ENCODE measurements at places on chromosomes 13 and 19. TPM values are rescaled to one million over a fixed set of nuclear protein-coding genes. Genes with fewer than 3 reads are reported as not detected.

DNA sequence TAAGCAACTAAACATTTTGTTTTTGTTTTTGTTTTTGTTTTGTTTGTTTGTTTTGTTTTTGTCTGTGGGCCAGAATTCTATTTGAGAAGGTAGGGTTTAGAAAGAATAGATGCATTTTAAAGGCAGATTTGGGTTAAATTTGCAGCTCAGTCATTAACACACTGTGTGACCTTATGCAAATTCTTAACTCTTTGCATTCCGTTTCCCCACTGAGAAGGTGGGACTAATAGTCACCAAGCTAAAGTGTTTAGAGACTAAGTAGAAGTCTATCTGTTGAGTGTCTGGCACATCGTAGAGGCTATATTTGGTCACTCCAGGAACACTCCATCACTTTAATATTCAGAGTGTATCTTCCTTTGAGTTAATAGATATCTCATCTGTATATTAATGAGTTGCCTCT lies 87.1 kb downstream of the CCNA1 start:
- H3K36me3 ChIP-seq = no peaks in the 10 kb centered on the region
- no peaks in the 10 kb centered on the region for H3K27me3 ChIP-seq
- DNase-seq = no peak
- no peaks in the 10 kb centered on the region for H3K4me1 ChIP-seq

DNA sequence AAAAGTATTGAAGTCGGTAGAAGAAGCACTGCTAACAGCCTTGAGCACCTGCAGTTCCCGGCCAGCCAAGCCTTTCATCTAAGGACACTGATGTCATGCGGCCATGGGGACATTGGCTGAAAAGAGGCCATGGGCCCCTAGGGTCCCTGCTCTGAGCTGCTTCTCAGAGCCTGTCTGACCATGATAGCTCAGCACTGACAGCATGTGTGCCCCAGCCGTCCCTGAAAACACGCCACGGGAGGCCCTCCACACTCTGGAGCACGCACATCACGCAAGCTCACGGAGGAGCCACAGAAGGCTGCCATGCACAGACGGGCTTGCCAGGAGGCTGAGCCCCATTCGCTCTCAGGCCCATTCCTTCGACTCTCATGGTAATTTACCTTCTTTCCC lies 51.8 kb downstream of the MLLT1 start:
- H3K27me3 ChIP-seq = no peaks in the 10 kb centered on the region
- H3K27ac ChIP-seq = no peak overlapping the region
- H3K4me3 ChIP-seq = no peak overlapping the region
- H3K4me1 ChIP-seq = peaks cover 8% of the 10 kb centered on the region

GRCh38 chr19:18340990-18341868 lies 831 bp downstream of the PGPEP1 start:
- H3K27me3 ChIP-seq = no peaks in the 10 kb centered on the region
- H3K36me3 ChIP-seq = no peaks in the 10 kb centered on the region
- DNase-seq = peak; percentile 63
- peaks cover 6% of the 10 kb centered on the region for H3K4me1 ChIP-seq

- no peaks in the 10 kb centered on the region for H3K4me1 ChIP-seq
- H3K27ac ChIP-seq = no peak overlapping the region
- H3K4me3 ChIP-seq = no peak overlapping the region
Observed at GRCh38 chr13:95570016-95570415, 17.5 kb downstream of the CLDN10 start.

GRCh38 chr19:51064534-51065220 lies at the start of gene KLK13:
KLK13 (minus strand) TSS chr19:51065092; CDS start chr19:51065067, 25 bp downstream.
- no peaks in the 10 kb centered on the region for H3K36me3 ChIP-seq
- no peaks in the 10 kb centered on the region for H3K27me3 ChIP-seq
- peak; percentile 66 for DNase-seq

DNA sequence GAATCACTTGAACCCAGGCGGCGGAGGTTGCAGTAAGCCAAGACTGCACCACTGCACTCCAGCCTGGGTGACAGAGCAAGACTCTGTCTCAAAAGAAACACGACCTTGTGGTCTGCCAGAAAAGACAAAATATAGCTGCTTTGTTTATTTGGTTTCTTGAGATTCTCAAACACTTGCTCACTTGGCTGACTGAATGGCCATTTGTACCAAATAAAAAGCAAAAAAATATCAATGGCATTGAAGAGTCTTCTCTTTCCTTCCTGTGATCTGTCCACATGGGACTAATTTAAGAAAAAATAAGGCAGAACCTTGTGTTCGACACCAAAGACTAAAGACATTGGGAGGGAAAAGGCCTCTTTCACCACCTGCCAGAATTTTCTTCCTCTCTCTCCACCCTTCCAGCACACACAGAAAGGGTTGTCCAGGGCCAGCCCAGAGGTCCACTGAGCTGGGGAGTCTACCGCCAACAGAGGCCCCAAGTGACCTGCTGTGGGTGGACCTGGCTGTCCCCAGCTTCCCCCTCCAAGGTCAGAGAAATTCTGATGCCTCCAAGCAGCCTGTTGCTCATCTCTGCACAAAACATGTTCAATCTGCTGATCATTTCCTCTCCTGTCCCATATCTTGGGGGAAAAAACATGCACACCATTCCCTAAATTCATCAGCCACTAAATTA lies 5.9 kb downstream of the BRME1 start:
- H3K27ac ChIP-seq = no peak overlapping the region
- H3K4me1 ChIP-seq = no peaks in the 10 kb centered on the region
- H3K4me3 ChIP-seq = no peak overlapping the region
- no peak for DNase-seq
- H3K27me3 ChIP-seq = no peaks in the 10 kb centered on the region

DNA sequence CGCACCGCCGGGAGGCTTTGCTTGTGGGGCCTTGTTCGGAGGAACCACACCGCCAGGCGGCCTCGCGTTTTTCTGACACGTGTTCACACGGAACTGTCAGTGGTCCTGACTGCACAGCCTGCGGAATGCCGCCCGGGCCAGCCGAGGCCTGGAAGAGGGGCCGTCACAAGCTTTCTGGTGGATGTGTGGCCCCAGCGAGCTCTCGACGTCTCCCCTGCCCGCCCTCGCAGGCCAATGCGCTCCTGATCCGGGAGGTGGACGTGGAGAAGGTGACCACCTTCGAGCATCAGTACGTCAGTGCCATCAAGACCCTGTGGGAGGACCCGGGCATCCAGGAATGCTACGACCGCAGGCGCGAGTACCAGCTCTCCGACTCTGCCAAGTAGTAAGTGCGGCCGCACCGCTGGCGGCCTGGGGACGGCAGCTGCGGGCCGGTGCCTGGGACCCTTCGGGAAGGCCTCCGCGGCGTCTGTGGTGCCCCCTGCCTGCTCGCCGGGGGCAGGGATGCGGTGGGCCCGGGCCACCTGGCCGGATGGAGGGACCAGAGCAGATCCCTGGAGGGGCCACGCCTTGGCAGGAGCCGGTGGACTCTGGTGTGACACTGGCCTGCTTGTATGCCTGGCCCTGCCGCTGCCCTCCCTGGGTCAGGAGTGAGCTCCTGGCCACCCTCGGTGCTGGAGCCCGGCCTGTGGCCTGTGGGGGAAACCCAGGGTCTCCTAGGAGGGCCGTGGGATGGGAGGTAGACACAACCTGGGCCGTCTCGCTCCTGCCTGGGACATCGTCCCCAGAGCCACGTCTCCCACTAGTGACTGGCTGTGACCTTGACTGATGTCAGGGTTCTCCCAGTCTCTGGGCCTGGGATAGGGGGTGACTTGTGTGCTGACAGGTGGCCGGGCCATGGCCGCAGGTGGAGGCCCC lies 19.2 kb downstream of the GNA11 start:
- H3K36me3 ChIP-seq = no peaks in the 10 kb centered on the region
- no peak overlapping the region for H3K4me3 ChIP-seq
- DNase-seq = no peak
- H3K27me3 ChIP-seq = no peaks in the 10 kb centered on the region

DNA sequence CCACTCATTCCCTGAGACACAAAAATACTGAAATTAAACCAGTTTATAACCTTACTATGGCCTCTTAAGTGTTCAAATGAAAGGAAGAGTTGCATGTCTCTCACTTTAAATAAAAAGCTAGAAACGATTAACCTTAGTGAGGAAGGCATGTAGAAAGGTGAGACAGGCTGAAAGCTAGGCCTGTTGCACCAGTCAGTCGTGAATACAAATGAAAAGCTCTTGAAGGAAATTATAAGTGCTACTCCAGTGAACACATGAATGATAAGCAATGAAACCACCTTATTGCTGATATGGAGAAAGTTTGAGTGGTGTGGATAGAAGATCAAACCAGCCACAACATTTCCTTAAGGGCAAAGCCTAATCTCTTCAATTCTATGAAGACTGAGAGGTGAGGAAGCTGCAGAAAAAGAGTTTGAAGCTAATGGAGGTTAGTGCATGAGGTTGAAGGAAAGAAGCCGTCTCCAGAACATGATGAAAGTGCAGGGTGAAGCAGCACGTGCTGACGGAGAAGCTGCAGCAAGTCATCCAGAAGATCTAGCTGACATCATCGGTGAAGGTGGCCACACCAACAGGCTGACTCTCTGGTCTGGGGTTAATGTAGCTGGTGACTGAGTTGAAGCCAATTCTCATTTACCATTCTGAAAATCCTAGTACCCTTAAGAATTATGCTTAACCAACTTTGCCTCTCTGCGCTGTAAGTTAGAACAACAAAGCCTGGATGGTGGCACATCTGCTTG lies 94.5 kb upstream of the TEX29 start:
- DNase-seq = no peak
- H3K27ac ChIP-seq = no peak overlapping the region
- peaks cover 4% of the 10 kb centered on the region for H3K4me1 ChIP-seq

DNA sequence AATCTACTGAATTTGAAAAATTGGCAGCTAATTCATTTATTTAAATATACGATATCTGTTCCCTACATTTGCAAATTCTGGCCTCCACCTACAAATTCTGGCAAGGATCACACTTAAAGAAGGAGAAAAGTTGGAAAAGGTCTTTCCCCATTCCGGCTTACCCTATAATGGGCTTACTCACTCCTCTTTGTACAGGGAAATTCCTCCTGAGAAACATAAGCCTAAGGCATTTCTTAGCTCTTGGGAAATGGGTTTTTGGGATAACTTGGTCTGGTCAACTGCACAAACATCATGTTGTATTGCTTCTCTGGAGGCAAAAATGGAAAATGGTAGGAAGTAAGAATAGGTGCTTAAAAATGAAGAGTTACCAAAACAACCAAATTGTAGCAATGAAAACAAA lies 25.5 kb downstream of the KCTD12 start:
- no peaks in the 10 kb centered on the region for H3K27me3 ChIP-seq
- no peak overlapping the region for H3K27ac ChIP-seq
- no peaks in the 10 kb centered on the region for H3K36me3 ChIP-seq
- no peak overlapping the region for H3K4me3 ChIP-seq

DNA sequence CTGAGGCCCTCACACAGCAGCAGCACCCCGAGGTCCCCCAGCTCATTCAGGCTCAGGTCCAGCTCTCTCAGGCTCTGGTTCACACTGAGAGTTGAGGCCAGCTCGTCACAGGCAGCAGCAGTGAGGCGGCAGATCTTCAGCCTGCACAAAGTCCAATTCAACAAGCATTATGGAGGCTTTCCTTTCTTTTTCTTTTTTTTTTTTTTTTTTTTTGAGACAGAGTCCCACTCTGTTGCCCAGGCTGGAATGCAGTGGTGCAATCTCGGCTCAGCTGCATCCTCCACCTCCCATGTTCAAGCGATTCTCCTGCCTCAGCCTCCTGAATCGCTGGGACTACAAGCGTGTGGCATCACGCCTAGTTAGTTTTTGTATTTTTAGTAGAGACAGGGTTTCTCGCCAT lies 22.9 kb downstream of the NLRP12 start:
- DNase-seq = no peak
- no peaks in the 10 kb centered on the region for H3K27me3 ChIP-seq
- H3K4me1 ChIP-seq = no peaks in the 10 kb centered on the region

DNA sequence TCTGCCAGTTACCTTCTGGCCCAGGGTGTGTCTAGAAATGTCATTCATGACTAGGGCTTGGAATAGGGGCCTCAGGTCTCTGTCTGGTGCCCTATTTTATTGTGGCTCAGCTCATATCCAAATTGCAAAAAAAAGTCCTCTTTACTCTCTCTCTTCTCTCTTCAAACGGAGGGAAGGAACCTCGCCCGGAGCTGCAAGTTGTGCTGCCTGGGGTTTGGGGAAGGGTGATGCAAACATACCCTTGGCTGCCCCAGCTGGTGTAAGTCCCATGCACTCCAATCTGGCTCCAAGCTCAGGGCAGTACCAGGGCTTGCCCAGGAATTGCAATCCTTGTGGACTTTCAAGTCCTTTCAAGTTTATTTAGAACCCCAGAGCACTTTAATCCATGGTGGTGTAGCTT lies 549.6 kb downstream of the PCDH17 start:
- DNase-seq = no peak
- no peak overlapping the region for H3K4me3 ChIP-seq
- no peaks in the 10 kb centered on the region for H3K36me3 ChIP-seq
- H3K4me1 ChIP-seq = no peaks in the 10 kb centered on the region

GRCh38 chr19:18141031-18141430 lies 11.9 kb upstream of the PIK3R2 start:
- H3K4me3 ChIP-seq = no peak overlapping the region
- no peaks in the 10 kb centered on the region for H3K36me3 ChIP-seq
- no peak overlapping the region for H3K27ac ChIP-seq

- no peaks in the 10 kb centered on the region for H3K27me3 ChIP-seq
- H3K4me1 ChIP-seq = no peaks in the 10 kb centered on the region
- no peaks in the 10 kb centered on the region for H3K36me3 ChIP-seq
- no peak for DNase-seq
Observed at GRCh38 chr19:38448225-38448624, 14.7 kb downstream of the RYR1 start.

- no peak overlapping the region for H3K4me3 ChIP-seq
- no peak for DNase-seq
- no peaks in the 10 kb centered on the region for H3K36me3 ChIP-seq
- no peaks in the 10 kb centered on the region for H3K27me3 ChIP-seq
- H3K4me1 ChIP-seq = no peaks in the 10 kb centered on the region
- H3K27ac ChIP-seq = no peak overlapping the region
Observed at GRCh38 chr19:35476149-35476548, 14.1 kb downstream of the KRTDAP start.

DNA sequence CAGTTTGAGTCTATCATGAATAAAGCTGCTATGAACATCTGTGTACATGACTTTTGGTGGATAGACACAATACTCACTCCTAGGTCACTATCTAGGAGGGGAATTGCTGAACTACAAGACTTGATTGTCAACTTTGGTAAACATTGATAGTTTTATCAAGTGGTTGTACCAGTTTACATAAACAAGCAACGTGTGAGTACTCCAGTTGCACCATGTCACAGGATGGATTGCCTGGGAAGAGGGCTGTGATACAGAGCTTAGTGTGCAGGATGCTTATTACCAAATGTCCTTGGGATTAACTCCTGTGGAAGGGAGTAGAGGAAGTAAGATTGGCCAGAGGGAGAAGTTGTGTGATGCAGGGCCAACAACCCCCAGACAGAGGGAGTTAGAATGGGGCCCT lies 37.7 kb downstream of the RAP2A start:
- no peak overlapping the region for H3K4me3 ChIP-seq
- H3K36me3 ChIP-seq = no peaks in the 10 kb centered on the region
- no peak for DNase-seq
- H3K27ac ChIP-seq = no peak overlapping the region

Gene APOC4
- total RNA-seq = not detected

Gene TEX30
- total RNA-seq = 7.0 TPM

Gene CEACAM3
- not detected for total RNA-seq

Gene TYROBP
- 31.4 TPM for total RNA-seq

Gene LRRC4B
- total RNA-seq = 3.4 TPM
